RCC 7860 (cell line): ENCODE measurements at places on chromosomes 16 and 17.
A peak's percentile ranks its signal among the peaks of the same experiment; 100 is the strongest.

GRCh38 chr16:3637371-3637923 lies 17.0 kb upstream of the DNASE1 start:
- no peak for DNase-seq

DNA sequence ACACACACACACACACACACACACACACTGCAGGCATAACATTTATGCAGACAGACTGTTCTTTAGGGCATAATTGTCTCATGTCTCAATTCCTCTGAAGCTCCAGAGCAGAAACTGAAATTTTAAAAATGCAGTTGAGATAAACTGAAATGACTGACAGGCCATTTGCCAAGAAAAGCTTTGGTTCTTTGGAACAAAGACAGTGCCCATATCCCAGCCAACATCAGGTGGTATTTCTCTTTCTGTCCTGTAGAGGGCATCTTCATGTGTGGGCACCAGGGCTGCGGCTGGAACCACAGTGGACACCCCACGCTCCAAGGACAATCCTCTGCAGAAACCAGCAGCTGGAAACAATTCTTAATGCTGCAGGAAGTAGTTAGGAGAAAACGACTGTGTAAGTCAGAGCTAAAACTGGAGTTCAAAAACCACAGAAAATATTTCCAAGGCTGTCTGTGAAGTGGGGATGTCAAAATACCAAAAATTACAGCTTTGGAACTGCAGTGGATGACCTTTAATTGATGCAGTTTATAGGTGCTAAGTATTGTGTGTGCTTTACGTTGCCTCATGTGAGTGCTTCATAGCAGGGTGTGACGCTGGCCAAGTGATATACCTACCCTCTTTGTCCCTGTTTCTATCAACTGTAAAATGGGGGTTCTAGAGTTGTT lies 10.6 kb upstream of the MEFV start:
- peak; percentile 25 for DNase-seq

GRCh38 chr16:75195811-75196790 lies 10.9 kb downstream of the CTRB2 start:
- DNase-seq: no peak

DNA sequence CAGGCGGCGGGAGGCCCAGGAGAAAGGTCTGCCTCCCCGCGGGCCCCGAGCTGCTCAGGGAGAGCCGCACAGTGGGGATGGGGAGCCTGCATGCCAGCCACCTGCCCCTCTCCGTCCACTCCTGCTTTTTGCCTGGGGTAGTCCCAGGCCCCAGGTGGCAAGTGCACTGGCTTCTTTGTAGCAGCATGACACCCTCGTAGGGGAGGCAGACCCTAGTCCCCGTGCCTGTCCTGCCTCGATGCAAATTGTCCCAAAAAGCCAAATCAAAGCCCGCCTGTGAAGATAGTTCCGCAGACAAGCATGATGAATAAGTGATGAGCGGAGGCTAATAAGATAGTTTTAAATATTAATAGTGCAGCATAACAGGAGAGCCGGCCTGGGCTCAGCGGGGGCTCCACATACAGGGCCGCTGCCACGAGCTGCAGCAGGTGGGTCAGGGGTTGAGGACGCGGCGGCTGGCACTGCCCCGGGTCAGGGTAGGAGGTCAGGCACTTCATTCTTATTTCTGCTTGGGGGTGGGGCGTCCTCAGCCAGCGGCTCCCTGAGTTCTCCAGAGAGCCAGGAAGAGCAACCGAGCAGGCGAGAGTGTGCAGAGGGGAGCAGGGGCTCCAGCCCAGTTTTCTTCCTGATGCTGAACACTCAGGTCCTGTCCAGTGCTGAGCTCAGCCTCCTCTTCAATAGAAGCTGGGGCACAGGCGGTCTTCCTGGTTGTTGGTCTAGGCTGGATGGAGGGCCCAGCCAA lies 26.8 kb downstream of the GINS2 start:
- no peak for DNase-seq

DNA sequence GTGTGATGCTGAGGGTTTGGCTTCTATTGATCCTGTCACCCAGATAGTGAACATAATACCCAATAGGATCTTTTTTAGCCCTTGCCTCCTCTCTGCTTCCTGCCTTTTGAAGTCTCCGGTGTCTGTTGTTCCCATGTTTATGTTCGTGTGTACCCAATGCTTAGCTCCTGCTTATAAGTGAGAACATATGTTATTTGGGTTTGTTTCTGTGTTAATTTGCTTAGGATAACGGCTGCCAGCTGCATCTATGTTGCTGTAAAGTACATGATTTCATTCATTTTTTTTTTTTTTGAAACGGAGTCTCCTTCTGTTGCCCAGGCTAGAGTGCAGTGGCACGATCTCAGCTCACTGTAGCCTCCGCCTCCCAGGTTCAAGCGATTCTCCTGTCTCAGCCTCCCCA lies 23.0 kb downstream of the DUS2 start:
- DNase-seq: no peak

DNA sequence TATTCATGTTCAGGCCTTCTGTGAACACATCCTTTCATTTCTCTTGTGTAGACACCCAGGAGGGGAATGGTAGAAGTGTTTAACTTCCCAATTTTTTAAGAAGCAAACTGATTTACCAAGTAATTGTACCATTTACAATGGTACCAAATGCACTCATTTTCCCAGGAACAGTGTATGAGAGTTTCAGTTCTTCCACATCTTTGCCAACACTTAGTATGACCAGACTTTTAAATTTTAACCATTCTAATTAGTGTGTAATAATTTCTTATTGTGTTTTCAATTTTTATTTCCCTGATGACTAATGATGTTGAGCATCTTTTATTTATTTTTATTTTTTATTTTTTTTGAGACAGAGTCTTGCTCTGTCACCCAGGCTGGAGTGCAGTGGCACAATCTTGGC lies 10.2 kb upstream of the WFIKKN2 start:
- no peak for DNase-seq

DNA sequence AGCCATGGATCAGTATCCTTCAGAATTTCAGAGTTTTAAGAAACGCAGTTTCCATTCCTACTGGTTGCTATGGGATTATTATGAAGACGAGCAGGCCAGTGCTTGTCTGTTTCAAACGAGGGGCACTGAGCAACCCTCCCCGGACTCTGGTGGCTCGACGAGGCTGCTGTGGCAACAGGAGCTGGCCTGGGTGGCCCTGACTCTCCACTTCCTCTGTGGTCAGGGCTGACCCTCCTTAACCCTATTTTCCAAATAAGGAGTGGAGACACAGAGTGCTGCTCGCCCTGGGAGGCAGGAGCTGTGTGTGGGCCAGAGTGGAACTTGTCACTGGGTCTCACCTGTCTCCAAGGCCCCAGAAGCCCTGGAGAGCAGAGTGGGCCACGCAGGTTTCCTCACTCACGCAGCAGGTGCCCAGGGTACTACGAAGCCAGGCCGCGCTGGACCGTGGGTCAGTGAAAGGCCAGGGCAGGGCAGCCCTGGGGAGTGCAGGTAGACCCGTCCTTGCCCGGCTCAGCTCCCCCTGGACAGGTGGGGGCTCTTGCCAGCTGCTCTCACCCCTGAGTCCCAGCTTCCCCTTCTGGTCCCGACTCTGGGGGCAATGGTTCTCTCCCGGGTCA lies 3.3 kb downstream of the GALNS start:
- no peak for DNase-seq

DNA sequence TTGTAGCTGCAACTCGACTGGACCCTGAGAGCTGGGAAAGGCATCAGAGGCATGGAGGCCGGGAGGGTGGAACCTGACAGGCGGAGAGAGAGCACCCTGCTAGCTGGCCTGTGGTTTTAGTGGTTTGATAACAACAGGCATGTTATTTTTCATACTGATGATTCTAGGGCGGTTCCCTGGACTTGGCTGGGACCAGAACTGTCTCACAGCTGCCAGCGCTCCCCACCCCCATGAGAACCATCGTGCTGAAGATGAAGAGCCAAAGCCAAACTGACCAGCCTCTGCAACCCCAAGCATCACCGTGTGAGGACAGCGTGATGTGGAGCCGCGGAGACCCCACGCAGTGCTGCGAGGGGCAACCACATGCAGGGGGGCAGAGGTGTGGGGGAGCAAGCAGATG lies 28.5 kb downstream of the MXRA7 start:
- DNase-seq: no peak

DNA sequence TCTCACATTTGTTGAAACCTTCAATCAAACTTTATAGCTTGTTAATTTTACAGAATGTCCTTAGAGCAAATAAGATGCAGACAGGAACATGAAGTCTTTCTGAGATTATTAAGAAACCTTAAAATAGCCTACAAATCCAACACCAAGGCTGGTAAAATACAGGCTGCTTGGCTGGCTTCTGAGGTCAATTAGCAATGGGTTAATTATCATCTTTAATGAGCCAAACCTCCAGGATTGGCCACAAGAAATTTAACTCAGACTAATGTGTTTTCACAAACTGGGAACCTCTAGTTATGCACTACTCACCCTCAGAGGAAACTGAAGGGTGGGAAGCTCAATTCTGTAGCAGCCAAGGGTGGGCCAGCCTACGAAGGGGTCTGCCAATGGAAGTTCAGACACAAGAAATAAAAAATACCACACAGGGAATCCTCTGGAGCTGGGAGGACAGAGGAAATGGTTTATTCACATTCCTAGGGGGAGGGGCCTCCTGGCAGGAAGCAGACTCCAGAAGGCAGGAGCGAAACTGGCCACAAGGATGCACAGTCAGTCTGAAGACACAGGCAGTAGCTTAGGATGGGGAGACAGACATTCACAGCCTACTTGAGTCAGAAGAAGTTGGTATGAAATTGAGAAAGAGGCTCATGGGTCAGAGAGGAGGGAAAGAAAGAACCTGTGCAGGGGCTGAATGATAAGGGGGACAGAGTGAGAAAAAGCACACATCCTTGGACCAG lies 36.1 kb downstream of the HIC1 start:
- DNase-seq: peak; percentile 74

DNA sequence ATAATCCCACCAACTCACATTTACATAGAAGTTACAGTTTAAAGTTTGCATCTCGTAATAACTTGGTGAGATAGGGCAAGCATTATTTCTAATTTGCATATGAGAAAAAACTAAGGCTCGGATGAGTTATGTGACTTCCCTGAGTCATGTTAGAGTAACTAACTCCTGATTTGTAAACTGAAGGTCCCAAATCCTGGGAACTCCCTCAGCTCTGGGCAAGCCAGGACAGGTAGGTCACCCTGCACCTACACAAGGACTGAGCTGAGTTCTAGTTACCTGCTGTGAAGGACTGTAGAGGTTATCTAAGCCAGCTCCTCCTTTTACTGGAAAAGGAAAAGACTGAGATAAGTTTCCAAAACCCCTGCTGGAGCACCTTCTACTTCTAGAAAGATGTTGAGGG lies 92.1 kb upstream of the HLF start:
- DNase-seq: no peak

- DNase-seq: no peak
Observed at GRCh38 chr17:82566129-82566960, 46.8 kb downstream of the FOXK2 start.

GRCh38 chr17:57626520-57627210 lies 118.4 kb downstream of the CCDC182 start:
- DNase-seq: no peak

DNA sequence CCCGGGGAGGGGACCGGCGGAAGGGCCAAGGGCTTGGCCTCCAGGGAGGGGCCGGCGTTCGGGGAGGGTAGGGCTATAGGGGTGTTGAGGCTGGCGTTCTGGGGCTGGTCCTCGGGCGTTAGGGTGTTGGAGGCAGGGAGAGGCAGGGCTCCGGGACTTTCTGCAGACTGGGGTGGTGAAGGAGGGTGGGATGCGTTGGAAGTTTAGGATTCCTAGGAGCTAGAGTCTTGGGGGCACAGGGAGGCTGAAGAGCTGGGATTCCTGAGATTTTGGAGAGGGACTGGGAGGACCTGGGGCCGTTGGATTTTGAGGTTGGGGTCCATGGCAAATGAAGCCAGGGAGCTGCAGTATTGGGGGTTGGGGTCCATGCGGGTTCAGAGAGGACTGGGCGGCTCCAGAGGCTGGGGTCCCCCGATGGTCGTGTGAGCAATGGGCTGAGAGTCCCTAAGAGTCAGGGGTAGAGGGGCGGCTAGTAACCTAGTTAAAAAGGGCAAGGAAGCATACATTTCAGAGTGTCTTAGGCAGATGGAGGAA lies 740 bp downstream of the NFATC2IP start:
- DNase-seq: no peak

DNA sequence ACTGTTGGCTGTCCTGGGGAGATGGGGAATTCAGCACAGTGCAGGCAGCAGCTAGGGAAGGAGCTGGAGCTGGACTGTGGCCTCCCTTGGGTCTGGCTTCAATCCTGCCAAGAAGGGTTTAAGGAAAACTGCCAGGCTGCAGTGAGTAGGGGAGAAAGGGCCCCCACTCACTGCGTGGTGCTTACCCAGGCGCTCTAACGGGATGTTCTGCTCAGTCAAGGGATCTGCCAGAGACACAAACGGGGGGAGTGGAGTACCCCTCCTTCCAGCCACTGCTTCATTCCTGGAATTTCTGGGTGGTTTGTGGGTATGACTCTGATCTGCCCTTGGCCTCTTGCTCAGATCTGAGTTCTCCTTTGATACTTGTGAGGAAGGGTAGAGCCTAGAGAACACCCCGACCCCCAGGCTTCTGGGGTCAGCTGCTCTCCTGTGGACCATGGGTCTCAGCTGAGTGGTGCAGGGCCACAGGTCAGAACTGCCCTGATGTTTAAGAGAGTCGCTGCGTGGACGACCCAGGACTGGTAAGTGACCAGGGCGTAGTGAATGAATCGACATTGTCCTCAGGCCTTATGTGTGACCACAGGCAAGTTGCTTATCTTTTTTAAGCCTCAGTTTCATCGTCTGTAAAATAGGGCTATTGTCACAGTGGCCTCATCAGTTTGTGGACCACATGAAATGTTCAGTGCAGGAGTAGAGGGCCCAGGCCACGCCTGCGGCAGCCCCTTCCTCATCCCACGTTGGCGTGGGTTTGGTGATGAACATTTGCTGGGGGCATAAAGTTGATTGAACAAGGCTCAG lies 9.6 kb downstream of the CRISPLD2 start:
- peak; percentile 88 for DNase-seq

- DNase-seq: no peak
Observed at GRCh38 chr16:84391151-84392030, 23.1 kb downstream of the ATP2C2 start.

DNA sequence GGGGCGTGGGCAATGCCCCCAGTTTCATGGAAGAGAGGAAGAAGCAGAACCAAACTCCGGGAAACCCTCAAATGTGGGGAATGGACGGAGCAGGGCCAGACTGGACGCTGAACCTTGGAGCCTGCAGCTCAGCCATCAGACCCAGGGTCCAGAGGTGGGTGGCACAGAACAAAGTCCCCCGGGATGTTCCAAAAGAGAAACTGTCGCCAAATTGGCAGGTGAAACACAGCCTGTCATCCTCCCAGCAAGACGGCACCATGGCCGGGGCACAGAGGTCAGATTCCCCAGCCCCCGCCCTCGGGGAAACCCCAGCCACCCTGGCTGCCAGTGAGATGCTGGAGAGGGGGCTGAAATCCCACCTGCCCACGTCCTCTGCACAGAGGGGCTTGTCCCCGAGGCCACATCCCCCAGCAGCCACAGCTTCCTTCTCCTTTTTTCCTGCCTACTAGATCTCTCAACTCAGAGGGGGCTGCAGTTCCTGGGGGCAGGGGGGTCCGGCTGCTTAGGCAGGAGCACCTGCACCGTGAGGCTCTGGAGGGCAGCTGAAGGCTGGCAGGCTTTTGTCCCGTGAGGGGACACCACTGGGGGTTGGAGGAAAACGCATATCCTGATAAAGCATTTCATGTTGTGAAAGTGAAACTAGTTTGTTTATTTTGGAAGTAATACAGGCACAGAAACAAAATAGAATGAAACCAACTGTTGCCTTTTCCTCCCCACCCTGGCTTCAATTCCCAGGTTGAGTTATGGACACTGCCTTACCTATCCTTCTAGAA lies 1.2 kb upstream of the SECTM1 start:
- no peak for DNase-seq

- DNase-seq: no peak
Observed at GRCh38 chr16:10931134-10931533, 11.1 kb downstream of the DEXI start.
